ENCODE measurements at places on chromosomes 7 and 10.

GRCh38 chr10:78170026-78170475 lies 136.4 kb downstream of the RPS24 start:
- DNase-seq = no peak

DNA sequence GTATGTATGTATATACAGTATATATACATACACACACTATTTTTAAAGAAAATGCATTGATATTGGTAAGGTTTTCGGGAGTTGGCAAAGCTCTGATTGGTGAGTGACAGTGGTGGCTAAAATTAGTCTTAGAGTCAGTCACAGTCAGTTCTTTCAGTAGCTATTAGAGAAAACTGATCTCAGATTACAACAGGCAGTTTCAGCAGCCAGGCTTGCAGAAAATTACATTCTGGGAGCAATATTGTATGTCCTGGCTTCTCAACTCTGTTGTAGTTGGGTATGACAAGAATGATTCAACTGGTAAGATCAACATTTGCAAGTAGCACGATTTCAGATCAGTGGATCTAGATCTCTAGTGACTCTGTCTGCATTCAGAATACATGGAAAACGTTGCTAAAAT lies 897.9 kb upstream of the AUTS2 start:
- no peak for DNase-seq

DNA sequence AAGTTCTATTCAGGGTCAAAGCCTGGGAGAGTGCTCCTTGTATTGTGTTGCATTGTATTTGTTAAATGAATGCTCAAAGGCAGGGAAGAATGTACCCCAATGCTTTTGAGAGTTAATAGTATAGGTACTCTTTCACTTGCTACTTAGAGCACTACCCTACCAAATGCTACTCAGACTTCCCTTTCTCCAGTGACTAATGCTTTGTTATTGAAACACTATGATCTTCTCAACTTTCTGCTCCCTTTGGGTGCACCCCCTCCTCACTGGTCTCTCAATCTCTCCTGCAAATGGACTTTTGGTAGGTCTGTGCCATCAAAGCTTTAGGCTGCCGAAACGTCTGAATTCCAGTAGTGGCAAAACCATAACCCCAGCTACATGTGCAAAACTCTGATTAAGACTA lies 177.7 kb upstream of the AHR start:
- no peak for DNase-seq

- no peak for DNase-seq
Observed at GRCh38 chr10:54869022-54869421, 68.0 kb upstream of the PCDH15 start.

- DNase-seq = no peak
Observed at GRCh38 chr7:12756821-12757220, 69.4 kb downstream of the ARL4A start.

GRCh38 chr7:1021931-1022330 lies 22.4 kb upstream of the GPR146 start:
- DNase-seq = no peak

DNA sequence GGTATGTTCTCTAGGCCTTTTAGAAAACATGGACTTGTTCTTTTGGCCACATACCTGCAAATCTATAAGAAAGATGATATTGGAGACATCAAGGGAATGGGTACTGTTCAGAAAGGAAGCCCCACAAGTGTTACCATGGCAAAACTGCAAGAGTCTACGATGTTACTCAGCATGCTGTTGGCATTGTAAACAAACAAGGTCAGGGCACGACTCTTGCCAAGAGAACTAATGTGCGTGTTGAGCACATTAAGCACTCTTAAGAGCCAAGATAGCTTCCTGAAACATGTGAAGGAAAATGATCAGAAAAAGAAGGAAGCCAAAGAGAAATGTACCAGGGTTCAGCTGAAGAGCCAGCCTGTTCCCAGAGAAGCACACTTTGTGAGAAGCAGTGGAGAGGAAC lies 37.1 kb downstream of the SDK1 start:
- DNase-seq = no peak

- no peak for DNase-seq
Observed at GRCh38 chr10:114060456-114060855, 16.8 kb downstream of the ADRB1 start.

DNA sequence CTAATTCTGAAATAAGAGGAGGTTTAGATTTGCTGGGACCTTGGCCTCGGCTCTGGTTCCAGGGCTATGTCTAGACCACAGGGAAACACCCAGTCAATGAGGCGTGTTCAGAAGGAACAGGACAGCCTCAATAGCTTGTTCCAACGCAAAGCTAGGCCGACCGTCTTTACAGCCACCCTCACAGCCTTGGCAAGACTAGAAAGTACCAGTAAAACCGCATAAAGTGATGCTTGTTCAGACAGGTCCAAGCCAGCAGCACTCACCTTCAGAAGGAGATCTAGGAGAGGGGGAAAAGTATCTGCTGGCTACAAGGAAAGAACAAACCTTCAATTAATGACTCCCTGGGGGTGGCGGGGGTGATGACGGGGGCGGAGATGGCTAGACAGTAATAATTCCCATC lies 50.1 kb upstream of the LMTK2 start:
- DNase-seq = no peak

DNA sequence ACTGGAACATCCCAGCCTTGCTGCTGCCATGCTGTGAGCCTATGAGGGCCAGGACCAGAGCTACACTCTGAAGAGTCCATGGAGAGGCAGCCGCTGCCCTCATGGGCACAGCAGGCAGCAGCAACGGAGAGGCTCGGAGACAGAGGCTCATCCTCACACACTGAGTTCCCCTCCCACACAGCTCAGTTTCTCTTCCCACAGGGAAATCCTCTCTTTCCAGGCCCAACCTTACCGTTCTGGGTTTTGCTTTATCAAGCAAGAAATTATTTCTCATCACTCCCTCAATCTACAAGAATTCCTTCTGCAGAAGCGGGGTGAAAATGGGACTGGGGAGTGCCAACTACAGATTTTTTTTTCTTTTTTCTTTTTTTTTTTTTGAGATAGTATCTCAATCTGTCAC lies 36.6 kb downstream of the GOLGA7B start:
- no peak for DNase-seq

- DNase-seq = no peak
Observed at GRCh38 chr7:98136423-98136822, 29.8 kb downstream of the LMTK2 start.

- DNase-seq = peak; percentile 20
Observed at GRCh38 chr7:137151041-137151689, 192.4 kb downstream of the PTN start.

DNA sequence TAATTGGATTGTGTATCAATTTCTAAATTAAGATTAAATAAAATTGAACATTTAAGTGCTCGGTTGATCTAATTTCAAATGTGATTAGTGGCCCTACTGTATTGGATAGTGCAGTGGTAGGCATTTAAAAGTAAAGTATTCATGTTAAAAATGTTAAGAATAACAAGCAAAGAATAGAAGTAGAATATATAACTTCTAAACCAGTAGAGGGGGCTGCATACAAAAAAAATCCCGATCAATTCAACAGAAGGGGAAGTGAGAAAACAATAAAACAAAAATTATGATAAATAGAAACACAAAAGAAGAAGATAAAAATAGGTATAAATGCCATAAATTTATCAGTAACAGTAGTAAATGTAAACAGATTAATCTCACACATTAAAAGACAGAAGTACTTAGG lies 24.9 kb upstream of the WDFY4 start:
- no peak for DNase-seq

- no peak for DNase-seq
Observed at GRCh38 chr10:53162856-53163255, 390.3 kb upstream of the MBL2 start.

DNA sequence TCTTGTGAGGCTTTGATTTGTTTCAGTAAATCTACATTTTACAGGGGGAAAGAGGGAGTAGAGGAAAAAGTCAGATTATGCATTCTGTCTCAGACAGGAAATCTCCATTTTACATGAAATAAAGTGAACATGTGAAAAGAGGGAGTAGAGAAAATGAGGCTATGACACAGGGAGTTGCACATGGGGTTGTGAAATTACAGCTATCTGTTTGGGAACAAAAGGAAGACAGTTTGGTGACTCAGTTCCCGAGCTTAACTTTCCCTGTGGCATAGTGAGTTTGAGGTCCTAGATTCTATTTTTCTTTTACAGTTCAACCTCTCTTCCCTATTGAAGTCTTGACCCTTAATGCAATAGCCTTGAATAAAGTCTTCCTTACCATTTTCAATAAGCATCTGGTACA lies 63.2 kb upstream of the AGR3 start:
- DNase-seq = no peak

DNA sequence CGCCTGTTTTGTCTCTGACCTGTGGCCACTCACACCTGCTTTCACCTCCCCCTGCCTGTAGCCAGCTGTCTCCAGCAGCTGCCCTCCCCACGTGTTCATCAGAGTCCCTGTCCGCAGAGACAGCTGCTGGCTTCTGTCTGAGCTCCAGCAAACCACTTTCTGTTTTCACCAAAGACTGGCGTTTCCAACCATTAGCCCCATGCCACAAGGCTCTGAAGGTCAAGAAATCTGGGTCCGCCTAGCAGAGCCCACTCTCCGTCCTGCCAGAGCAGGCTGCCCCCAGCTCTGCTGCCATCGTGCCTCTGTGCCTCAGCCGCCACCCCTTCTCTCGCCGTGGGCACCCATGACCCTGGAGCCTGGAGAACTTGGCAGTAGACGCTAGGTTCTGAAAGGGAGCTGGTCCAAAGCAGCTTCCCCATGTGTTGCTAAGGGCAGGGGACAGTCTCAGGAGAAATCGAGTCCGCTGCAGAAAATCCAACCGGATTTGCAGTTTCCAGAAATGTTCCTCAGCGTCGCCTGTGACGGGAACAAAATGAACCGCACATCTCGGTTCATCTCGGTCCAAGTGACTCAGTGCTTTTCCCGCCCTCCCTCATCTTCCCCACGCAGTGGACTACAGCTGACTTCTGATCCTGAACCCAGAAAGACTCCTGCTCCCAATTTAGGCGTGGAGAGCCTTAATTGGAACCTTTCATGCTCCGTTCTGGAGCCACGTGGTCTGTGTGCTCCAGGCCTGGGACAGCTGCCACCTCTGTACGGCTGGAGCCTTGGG lies 28.0 kb downstream of the TMEM120A start:
- DNase-seq = no peak

- no peak for DNase-seq
Observed at GRCh38 chr10:50271564-50272250, 20.4 kb upstream of the ASAH2 start.

DNA sequence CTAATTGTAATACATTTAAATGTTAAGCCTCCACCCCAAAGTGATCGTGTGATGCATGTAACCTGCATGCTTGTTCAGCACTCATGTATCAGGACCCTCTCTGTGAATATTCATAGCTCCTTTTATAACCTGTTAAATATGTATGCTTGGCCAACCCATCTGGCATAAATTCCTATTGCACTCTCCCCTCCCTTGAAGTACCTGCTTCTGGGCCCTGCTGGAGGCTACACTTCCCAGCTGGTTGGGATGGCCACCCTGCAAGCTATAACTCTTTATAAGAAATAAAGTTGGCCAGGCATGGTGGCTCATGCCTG lies 149.7 kb downstream of the SH2D4B start:
- DNase-seq = no peak

GRCh38 chr10:102096449-102096848 lies 23.7 kb downstream of the LDB1 start:
- no peak for DNase-seq

GRCh38 chr7:148856891-148857290 lies 27.2 kb downstream of the EZH2 start:
- no peak for DNase-seq

- DNase-seq = no peak
Observed at GRCh38 chr10:49408519-49409306, 12.8 kb upstream of the DRGX start.

GRCh38 chr10:77493239-77493806 lies 144.3 kb downstream of the KCNMA1 start:
- no peak for DNase-seq

DNA sequence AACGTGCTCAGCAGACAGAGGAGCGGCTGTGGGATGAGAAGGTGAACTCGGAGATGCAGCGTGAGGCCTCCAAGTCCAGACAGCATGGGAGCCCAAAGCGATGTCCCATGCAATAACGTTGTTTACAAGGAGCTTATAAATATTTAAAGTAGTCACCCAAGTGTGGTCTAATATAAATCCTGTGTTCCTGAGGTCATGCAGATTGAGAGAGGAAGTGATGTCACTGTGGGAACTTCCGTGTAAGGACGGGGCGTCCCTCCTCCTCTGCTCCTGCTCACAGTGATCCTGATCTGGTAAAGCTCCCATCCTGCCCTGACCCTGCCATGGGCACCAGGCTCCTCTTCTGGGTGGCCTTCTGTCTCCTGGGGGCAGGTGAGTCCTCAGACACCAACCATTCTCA lies 94.7 kb upstream of the PRSS58 start:
- no peak for DNase-seq

- DNase-seq = peak; percentile 25
Observed at GRCh38 chr7:22481726-22482125, 18.3 kb downstream of the STEAP1B start.

DNA sequence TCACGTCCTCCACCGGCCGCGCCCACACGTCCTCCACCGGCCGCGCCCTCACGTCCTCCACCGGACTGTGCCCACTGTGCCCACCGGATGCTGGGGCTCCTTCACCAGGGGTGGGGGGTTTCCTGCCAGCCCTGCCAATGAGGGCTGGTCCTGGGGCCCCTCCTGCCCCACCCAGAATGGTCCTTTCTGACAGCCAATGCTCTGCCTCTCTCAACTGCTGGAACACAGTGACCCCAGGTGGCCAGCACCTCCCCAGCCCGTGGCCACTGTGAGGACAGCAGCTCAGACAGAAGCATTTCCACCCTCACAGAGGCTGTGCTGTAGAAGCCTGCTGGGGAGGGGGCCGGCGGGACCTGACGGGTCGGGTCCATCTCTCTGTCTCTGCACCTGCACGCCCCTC lies 90.1 kb upstream of the DNAAF5 start:
- DNase-seq = no peak

- DNase-seq = no peak
Observed at GRCh38 chr7:118153551-118154177, 30.3 kb upstream of the LSM8 start.

GRCh38 chr7:116169060-116169459 lies 41.3 kb upstream of the TES start:
- peak; percentile 17 for DNase-seq

DNA sequence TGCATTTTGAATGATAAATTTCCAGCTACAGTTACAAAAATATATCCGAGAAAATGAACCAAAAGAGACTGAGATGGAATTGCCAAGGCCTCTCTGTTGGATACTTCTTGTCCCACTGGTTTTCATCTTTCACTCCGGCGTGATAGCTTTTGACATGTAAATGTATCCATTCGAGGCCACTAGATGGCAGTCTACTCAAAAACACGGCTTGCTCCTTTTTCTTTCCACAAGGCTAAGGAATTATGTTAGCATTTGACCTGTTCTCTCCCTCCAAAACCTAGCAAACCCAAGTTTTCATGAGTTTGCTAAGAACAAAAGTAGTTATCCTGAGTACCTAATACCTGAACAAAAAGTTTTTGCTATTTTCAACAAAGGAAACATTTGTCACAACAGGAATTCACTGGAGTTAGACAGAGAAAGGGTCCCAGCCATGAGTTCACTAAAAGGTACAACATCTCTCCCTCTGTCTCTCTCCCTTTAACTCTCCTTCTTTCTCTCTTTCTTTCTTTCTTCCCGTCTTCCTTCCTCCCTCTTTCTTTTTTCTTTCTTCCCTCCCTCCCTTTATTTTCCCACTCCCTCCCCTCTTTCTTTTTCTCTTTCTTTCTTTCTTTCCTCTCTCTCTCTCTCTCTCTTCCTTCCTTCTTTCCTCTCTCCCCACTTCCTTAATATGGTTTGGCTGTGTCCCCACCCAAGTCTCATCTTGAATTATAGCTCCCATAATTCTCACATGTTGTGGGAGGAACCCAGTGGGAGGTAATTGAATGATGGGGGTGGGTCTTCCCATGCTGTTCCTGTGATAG lies 207.9 kb upstream of the MYO3A start:
- DNase-seq = peak; percentile 9

GRCh38 chr7:112654322-112655216 lies 135.6 kb downstream of the TMEM168 start:
- DNase-seq = peak; percentile 59

- DNase-seq = no peak
Observed at GRCh38 chr7:30420662-30421061, 57.9 kb downstream of the NOD1 start.

Measured in HFF-Myc (cell line).